Activated CD4-positive, alpha-beta T cell treated with anti-CD3 and anti-CD28 coated beads, Interleukin-2, amount 50 U/mL, for 4 hours (primary cell): ENCODE measurements at places on chromosomes 3 and 15.

GRCh38 chr15:47364230-47365141, 352.8 kb upstream of the SEMA6D start:
- DNase-seq = no peak

DNA sequence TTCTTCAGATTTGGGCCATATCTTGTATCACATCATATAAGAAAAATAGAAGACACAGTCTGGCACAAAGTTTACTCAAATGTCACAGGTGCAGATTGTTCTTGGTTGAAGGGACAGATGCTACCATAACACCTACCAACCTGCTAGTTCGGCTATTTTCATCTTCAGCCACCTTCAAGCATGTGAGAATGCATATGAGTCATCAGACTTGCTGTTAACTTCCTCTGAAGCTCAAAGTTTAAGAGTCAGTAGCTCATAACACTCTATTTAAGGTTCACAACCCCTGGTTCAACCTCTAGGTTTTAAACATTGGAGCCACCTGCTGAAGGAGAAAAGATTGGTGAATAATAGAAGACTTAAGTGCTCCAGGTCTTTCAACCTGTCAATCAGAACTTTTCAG, 522.8 kb downstream of the NLGN1 start:
- DNase-seq = no peak

- DNase-seq = no peak
These were observed 436.1 kb upstream of the WNT5A start for GRCh38 chr3:55923207-55923606.

DNA sequence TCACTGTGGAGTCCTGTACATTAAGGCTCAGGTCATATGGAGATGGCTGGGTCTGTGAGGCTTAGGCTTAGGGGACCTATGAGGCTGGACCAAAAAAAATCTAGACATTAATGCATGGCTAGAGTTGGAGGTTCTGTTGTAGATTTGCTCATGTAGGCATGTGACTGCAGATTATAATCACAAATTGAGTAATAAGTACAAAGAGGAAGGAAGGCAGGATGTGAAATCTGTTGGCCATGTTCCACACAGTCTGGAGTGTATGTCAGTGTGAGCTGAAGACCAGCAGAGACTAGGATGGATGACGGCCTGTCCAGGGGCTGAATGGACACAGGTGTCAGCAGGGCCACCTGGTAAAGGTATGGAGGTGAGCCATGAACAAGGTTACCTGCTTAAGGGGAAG, at the start of gene ST3GAL6:
TSS of gene ST3GAL6 (plus strand) at position 265 of the 400 bp plus-strand sequence. CDS start 5,101 bp downstream, outside the sequence.
- DNase-seq = no peak

GRCh38 chr15:88014454-88015160, 241.9 kb downstream of the NTRK3 start:
- DNase-seq = no peak

- DNase-seq = no peak
These were observed 9.8 kb upstream of the TNFAIP8L3 start for GRCh38 chr15:51104512-51104911.

GRCh38 chr3:188021502-188022040, 132.4 kb upstream of the LPP start:
- no peak for DNase-seq

GRCh38 chr3:134251731-134252391, 1.2 kb upstream of the RYK start:
- DNase-seq = no peak

DNA sequence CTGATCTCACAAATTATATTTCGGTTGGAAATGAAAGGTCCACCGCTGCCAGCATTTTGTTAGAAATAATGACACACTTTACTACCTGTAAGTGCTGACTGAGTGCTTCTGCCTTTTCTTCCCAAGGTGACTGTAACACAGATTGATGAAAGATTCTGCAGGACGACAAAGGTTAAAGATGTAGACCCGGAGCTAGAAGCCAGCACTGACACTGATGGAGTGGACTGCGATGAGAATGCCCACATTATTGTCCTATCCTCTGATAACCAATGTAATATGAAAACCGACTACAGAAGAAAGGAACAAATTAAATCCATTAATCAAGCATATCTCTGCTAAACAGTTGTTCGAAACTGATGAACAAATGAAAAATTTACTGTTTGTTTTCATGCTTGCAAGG, 666.5 kb downstream of the GBE1 start:
- DNase-seq = no peak

DNA sequence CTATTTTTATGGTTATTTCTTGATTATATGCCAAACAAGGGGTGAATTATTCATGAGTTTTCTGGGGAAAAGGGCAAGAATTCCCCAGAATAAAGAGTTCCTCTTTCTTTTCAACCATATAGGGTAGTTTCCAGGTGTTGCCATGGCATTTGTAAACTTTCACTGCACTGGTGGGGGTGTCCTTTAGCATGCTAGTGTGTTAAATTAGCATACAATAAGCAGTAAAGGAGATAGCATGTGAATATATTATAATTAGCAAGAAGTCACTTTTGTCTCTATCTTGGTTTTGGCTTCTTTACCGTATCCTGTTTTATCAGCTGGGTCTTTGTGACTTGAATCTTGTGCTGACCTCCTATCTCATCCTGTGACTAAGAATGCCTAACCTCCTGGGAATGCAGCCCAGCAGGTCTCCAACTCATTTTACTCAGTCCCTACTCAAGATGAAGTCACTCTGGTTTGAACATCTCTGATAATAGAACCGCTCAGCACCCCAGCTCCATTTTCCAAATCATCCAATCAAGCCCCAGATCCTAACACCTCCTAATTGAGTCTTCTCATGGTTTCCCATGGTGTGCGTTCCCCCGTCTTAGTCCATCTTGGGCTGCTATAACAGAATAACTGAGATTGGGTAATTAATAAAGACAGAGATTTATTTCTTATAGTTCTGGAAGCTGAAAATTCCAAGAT, 3.4 kb upstream of the SELENOT start:
- no peak for DNase-seq

- no peak for DNase-seq
These were observed 581.7 kb upstream of the CFAP20DC start for GRCh38 chr3:59631482-59631881.

DNA sequence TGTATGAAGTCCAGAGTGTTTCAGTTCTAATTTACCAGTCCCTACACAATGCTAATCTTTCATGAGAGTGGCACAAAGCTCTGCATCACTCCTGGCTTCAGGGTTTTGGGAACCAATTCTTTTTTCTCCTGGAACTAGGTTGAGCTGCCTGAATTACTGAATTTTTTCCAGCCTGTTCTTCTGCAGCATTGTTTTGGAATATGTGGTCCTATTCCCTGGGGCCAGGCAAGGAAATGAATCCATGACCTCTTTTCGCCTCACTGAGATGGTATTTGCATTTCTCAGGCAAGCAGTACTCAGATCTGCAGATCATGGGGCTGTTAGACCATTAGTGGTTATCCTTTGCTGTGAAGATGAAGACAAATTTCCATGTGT, 25.6 kb upstream of the GPR171 start:
- DNase-seq = no peak

DNA sequence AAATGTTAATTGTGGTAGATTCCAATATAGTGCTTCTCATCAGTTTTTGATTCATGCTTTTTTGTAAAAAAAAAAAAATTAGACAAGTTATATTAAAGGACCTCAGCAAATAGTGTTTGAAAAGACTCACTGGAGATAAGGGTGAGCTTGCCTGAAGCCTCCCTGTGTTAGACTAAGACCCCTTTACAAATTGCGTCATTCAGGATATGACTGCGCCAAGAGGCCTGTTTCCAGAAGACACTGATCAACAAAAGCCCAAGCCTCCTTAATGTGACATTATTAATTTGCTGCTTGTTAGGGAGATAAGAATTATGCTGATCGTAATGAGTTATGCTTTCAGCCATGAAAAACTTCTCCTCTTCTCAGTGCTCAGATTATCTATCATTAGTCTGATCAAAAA, 13.0 kb upstream of the DNAJC13 start:
- DNase-seq = no peak
